ENCODE measurements at places on chromosomes 16 and 17.

- no peak for ATAC-seq
Observed at GRCh38 chr16:24747441-24747840, 18.0 kb downstream of the TNRC6A start.

GRCh38 chr16:28585674-28586073 lies 11.2 kb downstream of the SULT1A2 start:
- no peak for ATAC-seq

- no peak for ATAC-seq
Observed at GRCh38 chr17:20565711-20566110, 13.8 kb upstream of the CDRT15L2 start.

GRCh38 chr17:63275971-63276745 lies 169.9 kb downstream of the CYB561 start:
- ATAC-seq = no peak

- no peak for ATAC-seq
Observed at GRCh38 chr17:58304750-58305486, 23.7 kb downstream of the TSPOAP1 start.

- no peak for ATAC-seq
Observed at GRCh38 chr16:81641395-81642106, 137.5 kb upstream of the PLCG2 start.

DNA sequence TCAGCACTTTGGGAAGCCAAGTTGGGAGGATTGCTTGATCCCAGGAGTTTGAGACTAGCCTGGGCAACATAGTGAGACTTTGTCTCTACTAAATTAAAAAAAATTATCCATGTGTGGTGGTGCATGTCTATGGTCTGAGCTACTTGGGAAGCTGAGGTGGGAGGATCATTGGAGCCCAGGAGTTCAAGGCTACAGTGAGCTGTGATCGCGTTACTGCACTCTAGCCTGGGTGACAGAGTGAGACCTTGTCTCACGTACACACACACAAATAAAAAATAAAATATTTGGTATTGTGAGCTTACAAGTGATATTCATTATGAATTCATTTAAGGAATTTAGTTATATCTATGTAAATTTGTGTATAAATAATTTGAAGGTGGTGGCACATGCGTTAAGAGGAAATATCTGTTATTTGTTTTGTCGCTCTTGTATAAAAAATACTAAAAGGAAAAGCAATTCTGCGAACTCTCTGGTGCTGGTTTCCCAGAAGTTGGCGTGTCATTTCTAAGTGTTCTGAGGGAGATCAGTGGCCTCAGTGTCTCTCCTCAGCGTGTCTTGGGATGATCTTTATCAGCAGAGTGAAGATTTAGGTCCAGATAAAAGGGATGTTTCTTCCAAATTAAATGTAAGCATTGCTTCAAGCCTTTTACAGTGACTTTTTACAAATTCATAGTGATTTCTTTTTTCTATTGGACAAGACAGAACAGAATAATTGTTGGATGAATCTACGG lies 187.6 kb downstream of the FTO start:
- ATAC-seq = no peak
